ENCODE measurements at places on chromosomes 7 and 10. TPM values are rescaled to one million over a fixed set of nuclear protein-coding genes. Genes with fewer than 3 reads are reported as not detected.

GRCh38 chr10:79137826-79138225 lies 69.1 kb downstream of the ZMIZ1 start:
- DNase-seq: no peak
- H3K36me3 ChIP-seq: peaks cover 10% of the 10 kb centered on the region
- H3K4me1 ChIP-seq: peaks cover 35% of the 10 kb centered on the region
- peak overlapping the region; percentile 23 for H3K27ac ChIP-seq
- H3K4me3 ChIP-seq: no peak overlapping the region

PRF1 gene
- 2.1 TPM for total RNA-seq

- no peak for DNase-seq
- H3K27me3 ChIP-seq: no peaks in the 10 kb centered on the region
- no peaks in the 10 kb centered on the region for H3K4me1 ChIP-seq
- no peaks in the 10 kb centered on the region for H3K36me3 ChIP-seq
- no peak overlapping the region for H3K27ac ChIP-seq
Measured at GRCh38 chr7:133583545-133584171, 330.8 kb downstream of the EXOC4 start.

DNA sequence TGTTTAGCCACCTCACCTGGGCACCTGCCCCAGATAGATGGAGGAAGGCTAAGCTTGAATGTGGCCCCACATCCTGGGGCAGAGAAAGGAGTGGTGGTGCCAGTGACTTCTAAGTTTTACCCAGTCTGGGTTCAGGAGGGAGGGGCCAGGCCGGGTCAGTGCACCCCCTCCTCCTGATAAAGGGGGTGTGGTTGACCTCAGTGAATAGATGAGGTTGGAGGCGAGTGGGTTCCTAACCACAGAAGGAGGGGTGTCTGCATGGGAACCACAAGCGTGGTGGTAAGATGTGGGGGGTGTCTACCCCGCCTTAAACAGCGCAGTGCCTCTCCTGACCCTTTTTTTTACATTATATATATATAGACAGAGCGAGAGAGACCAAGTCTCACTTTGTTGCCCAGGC lies 105.3 kb upstream of the KCTD7 start:
- H3K36me3 ChIP-seq: no peaks in the 10 kb centered on the region
- no peak overlapping the region for H3K27ac ChIP-seq
- no peak for DNase-seq
- no peaks in the 10 kb centered on the region for H3K27me3 ChIP-seq

MEOX2 gene
- total RNA-seq: 8.0 TPM

GRCh38 chr10:81073155-81073554 lies 535.5 kb downstream of the SH2D4B start:
- no peaks in the 10 kb centered on the region for H3K36me3 ChIP-seq
- H3K27me3 ChIP-seq: no peaks in the 10 kb centered on the region
- no peaks in the 10 kb centered on the region for H3K4me1 ChIP-seq
- no peak overlapping the region for H3K4me3 ChIP-seq
- no peak for DNase-seq

GRCh38 chr7:94276027-94276426 lies 118.7 kb upstream of the COL1A2 start:
- H3K36me3 ChIP-seq: no peaks in the 10 kb centered on the region
- no peak overlapping the region for H3K4me3 ChIP-seq
- no peak overlapping the region for H3K27ac ChIP-seq
- H3K27me3 ChIP-seq: no peaks in the 10 kb centered on the region
- DNase-seq: no peak
- H3K4me1 ChIP-seq: peaks cover 18% of the 10 kb centered on the region

DNA sequence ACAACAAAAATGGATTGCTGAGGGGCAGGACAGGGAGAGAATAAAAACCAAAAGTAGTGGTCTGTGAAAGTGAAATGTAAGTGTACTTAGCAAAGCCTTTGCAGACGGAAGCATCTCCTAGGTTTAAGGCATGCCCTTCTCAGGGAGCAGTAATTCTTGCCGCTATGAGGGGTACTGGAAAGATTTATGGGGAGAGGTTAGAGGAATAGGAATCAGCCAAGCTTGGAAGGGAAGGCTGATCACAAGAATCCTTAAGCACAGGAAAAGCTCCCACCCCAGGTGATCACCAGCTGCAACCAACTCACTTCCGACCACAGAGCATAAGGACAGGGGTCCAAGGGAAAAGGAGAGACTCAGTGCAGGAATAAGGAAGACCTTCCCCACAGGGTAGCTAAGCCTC lies 10.3 kb downstream of the GFRA1 start:
- H3K4me3 ChIP-seq: no peak overlapping the region
- no peak overlapping the region for H3K27ac ChIP-seq
- no peaks in the 10 kb centered on the region for H3K27me3 ChIP-seq
- no peaks in the 10 kb centered on the region for H3K4me1 ChIP-seq
- DNase-seq: no peak

DNA sequence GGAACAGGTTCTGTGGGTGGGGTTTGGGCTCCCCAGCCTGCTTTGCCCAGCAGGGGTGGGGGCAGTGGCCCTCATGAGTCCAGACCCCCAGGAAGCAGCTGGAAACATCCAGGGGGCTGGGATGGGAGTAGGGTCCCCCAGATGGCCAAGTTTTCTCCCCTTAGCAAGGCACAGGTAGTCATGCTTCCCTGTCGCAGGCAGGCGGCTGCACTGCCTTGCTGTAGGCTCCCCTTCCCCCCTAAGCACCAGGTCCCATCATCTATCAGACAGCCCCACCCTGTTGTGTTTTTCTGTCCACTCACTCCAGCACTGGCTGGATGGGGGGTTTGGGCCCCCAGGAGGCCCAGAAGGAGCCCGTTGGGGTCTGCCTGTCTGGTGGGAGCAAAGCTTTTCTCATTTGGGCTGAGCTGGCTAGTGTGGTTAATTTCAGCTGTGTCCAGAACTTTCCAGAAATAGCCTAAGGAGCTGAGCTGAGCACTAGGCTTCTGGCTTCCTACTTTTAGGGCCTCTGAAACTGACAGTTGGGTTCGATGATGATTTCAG lies 7.9 kb downstream of the BRI3 start:
- no peaks in the 10 kb centered on the region for H3K27me3 ChIP-seq
- peaks cover 56% of the 10 kb centered on the region for H3K4me1 ChIP-seq
- DNase-seq: no peak
- H3K36me3 ChIP-seq: peaks cover 12% of the 10 kb centered on the region

- H3K4me3 ChIP-seq: no peak overlapping the region
- DNase-seq: no peak
- H3K4me1 ChIP-seq: no peaks in the 10 kb centered on the region
- no peaks in the 10 kb centered on the region for H3K27me3 ChIP-seq
Measured at GRCh38 chr7:16353226-16353625, 68.1 kb downstream of the CRPPA start.

- no peaks in the 10 kb centered on the region for H3K27me3 ChIP-seq
- H3K4me1 ChIP-seq: no peaks in the 10 kb centered on the region
- no peaks in the 10 kb centered on the region for H3K36me3 ChIP-seq
Measured at GRCh38 chr10:20767028-20767427, 130.1 kb downstream of the NEBL start.

YAE1 gene
- 6.6 TPM for total RNA-seq

- no peak overlapping the region for H3K4me3 ChIP-seq
- H3K36me3 ChIP-seq: no peaks in the 10 kb centered on the region
- DNase-seq: no peak
- peaks cover 12% of the 10 kb centered on the region for H3K4me1 ChIP-seq
Measured at GRCh38 chr7:55140941-55141278, 122.1 kb downstream of the EGFR start.

MRLN gene
- total RNA-seq: not detected

- H3K36me3 ChIP-seq: no peaks in the 10 kb centered on the region
- peaks cover 18% of the 10 kb centered on the region for H3K4me1 ChIP-seq
- DNase-seq: no peak
- no peak overlapping the region for H3K4me3 ChIP-seq
Measured at GRCh38 chr7:92682903-92683539, 92.8 kb upstream of the FAM133B start.

TSPAN33 gene
- 17.1 TPM for total RNA-seq

LGI1 gene
- total RNA-seq: not detected

POMZP3 gene
- total RNA-seq: 4.2 TPM

H2BK1 gene
- total RNA-seq: not detected

AVL9 gene
- 15.3 TPM for total RNA-seq

DNA sequence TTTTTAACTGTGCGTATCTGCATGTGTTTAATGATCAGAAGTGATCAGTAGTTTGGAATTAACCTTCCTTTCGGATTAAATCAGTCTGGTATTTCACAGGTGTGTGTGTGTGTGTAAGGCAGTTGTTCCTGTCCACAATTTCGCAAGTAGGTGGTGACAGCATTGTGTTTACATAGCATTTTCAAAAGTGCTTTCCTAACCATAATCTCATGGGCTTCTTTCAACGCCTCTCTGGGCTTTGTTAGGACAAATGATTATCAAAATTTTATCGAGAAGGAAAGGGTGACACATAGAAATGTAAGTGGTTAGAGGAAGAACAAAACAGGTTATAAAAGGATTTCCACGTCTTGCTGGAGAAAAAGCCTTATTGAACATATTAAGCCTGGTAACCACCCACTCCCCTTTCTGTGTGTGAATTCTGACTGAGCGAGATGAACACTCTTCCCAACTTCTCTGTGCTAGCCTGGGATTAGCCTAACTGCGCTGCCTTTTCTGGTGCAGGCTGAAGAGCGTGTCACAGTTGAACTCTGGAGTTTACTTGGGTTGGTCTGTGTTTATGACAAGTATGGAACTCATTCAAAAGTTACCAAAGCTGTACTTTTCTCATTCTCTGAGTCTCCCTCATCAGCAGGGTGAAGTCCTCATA lies 292.3 kb upstream of the PITRM1 start:
- H3K4me3 ChIP-seq: no peak overlapping the region
- H3K36me3 ChIP-seq: no peaks in the 10 kb centered on the region
- peak overlapping the region; percentile 16 for H3K27ac ChIP-seq
- H3K27me3 ChIP-seq: no peaks in the 10 kb centered on the region
- DNase-seq: no peak
- H3K4me1 ChIP-seq: peaks cover 11% of the 10 kb centered on the region

TBRG4 gene
- 14.0 TPM for total RNA-seq

UNCX gene
- total RNA-seq: not detected

GRCh38 chr7:30390736-30391636 lies 87.6 kb downstream of the NOD1 start:
- H3K4me3 ChIP-seq: no peak overlapping the region
- no peak for DNase-seq
- H3K27me3 ChIP-seq: no peaks in the 10 kb centered on the region
